ENCODE measurements at places on chromosomes 1 and 21. TPM values are rescaled to one million over a fixed set of nuclear protein-coding genes. Genes with fewer than 3 reads are reported as not detected.
A peak's percentile ranks its signal among the peaks of the same experiment; 100 is the strongest.

FAM151A gene
- total RNA-seq = not detected

KRTAP19-1 gene
- total RNA-seq = not detected

AMPD1 gene
- not detected for total RNA-seq

NBPF26 gene
- 11.7 TPM for total RNA-seq

HSD3B2 gene
- total RNA-seq = not detected

CCDC28B gene
- total RNA-seq = 15.3 TPM

ATP8B2 gene
- total RNA-seq = 112 TPM

BARHL2 gene
- not detected for total RNA-seq

GCSAML gene
- not detected for total RNA-seq

DRAXIN gene
- 0.11 TPM for total RNA-seq

HSF2BP gene
- total RNA-seq = 0.53 TPM

CDKN2C gene
- 21.8 TPM for total RNA-seq

MAGI3 gene
- total RNA-seq = 15.1 TPM

DIO1 gene
- not detected for total RNA-seq

GBP5 gene
- 0.20 TPM for total RNA-seq

RHBDL2 gene
- 0.33 TPM for total RNA-seq

STUM gene
- total RNA-seq = not detected

ACTN2 gene
- total RNA-seq = 1.5 TPM

GUCA2B gene
- total RNA-seq = not detected

DNA sequence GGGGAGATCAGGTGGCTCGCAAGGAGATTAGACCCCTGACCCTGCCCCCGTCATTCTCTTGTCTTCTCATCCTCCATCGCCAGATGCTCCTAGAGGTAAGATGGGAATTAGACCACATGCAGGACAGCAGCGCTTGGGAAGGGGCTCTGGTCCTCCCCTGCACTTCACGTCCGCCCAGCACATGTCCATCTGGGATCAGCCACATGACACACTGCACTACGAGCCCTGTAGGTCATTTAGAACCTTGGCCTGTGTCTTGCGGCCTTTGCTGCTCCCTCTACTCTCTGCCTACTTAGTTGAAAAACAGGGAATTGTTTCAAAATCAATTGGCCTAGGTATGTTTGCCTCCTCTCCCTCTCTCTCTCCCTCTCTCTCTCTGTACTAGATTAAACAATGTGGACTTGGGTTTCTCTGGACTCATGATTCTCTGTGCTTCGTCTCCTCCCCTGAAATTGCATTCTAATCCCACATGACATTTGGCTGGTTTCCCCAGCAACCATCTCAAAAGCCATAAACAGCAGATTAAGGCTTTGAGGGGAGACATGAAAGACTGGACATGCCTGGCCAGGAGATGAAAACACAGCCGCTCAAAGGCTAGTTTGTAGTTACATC lies 3.8 kb upstream of the NCMAP start:
- no peak for DNase-seq

- peak; percentile 30 for DNase-seq
Observed at GRCh38 chr1:208107425-208108212, 136.6 kb downstream of the PLXNA2 start.

- no peak for DNase-seq
Observed at GRCh38 chr1:225460737-225461532, 33.1 kb upstream of the LBR start.

DNA sequence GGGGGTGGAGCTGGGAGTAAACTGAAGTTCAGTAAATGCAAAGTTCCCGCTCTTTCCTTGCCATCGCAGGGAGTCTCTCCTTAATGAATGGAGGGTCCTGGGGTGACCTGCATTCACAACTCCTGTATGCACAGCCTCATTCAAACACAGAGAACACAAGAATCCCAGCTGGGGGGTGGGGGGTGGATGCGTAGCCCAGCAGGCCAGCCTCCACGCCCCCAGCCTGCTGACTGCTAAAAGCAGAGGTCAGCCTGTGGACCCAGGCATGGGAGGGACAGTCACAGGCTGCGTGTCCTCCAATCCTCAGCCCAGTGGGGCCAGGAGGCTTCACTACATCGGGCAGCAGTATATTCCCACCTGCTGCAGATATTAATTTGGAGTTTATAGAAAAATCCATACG lies 263.1 kb downstream of the GRIK3 start:
- no peak for DNase-seq

GRCh38 chr1:183466781-183467180 lies 5.5 kb upstream of the SMG7 start:
- no peak for DNase-seq

GRCh38 chr1:101325144-101325543 lies 88.3 kb downstream of the S1PR1 start:
- no peak for DNase-seq

GRCh38 chr1:147897789-147898188 lies 4.8 kb upstream of the GJA8 start:
- DNase-seq = no peak

DNA sequence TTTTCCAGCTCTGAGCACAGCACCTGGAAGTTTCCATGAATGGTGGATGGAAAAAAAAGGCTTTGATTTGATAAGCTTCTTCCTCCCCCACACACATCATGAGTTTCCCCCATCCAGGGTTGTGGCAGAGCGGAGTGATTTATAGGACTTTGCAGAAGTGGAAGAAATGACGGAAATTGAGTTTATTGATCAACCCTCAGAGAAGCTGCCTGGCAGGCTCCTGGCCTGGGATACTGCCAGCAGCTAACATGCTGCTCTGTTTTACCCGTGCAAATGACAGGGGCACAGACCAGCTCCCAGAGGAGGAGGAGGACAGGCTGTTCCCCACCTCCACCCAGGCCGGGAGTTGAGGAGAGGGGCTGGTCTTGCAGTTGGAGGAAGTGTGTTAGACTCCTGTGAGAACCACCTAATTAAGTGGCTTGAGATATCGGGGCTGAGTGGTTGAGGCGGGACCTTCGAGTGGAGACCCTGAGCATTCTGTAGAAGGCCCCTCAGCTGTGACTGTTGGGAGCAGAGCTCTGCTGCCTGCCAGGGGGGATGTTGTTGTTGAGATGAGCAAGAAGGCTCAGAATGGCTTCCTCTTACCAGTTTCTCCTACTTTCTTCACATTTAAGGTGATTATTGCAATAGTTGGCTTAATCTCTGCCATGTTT lies 21.8 kb downstream of the ADORA1 start:
- DNase-seq = no peak

GRCh38 chr1:48793863-48794262 lies 17.2 kb upstream of the BEND5 start:
- DNase-seq = no peak

- DNase-seq = no peak
Observed at GRCh38 chr1:29196863-29197589, 15.3 kb upstream of the SRSF4 start.

DNA sequence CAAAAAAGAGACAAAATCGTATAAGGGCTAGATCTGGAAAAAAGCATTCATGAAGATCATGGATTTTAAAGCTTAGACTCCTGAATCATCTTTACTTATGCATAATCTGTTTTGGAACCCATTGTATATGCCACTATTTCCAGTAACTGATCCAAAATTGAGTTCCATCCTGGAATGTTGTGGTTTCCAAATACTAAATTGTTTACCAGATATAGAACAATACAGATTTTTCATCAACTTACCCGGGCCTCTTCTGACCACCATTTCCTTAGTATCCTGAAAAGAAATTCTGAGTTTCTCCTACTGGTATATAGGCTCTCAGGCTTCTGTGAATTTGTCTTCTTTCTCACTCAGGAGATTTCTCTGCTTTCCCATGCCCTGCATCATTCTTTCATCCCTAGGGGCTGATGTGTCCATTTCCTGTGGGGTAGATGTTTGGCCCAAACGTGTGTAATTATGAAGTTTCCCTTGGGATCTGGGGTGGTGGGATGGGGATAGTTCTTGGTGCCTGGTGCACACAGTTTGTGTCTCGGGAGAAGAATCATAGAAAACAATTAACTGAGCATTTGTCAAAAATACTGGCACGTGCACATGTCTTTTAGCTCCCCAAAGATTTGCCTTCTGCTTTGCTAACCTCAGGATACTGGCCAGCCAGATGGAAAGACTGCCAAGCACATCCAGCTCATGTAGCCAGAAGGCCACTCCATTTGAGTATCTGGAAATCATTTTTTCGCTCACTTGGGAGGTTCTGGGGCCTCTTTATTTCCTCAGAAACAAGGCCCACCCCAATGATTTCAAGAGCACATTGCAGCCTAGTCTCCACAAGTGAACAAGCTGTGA lies 127.8 kb downstream of the NTMT2 start:
- no peak for DNase-seq

GRCh38 chr21:35099310-35099709 lies 50.2 kb upstream of the RUNX1 start:
- DNase-seq = no peak

GRCh38 chr1:244296447-244296846 lies 155.3 kb downstream of the ADSS2 start:
- DNase-seq = no peak

- no peak for DNase-seq
Observed at GRCh38 chr1:157893686-157894085, 52.1 kb upstream of the CD5L start.

GRCh38 chr1:24892188-24893153 lies 37.6 kb downstream of the RUNX3 start:
- DNase-seq = no peak

- no peak for DNase-seq
Observed at GRCh38 chr21:46180778-46181391, 3.4 kb downstream of the SPATC1L start.

- DNase-seq = no peak
Observed at GRCh38 chr1:27342778-27343638, 1.2 kb downstream of the SYTL1 start.

DNA sequence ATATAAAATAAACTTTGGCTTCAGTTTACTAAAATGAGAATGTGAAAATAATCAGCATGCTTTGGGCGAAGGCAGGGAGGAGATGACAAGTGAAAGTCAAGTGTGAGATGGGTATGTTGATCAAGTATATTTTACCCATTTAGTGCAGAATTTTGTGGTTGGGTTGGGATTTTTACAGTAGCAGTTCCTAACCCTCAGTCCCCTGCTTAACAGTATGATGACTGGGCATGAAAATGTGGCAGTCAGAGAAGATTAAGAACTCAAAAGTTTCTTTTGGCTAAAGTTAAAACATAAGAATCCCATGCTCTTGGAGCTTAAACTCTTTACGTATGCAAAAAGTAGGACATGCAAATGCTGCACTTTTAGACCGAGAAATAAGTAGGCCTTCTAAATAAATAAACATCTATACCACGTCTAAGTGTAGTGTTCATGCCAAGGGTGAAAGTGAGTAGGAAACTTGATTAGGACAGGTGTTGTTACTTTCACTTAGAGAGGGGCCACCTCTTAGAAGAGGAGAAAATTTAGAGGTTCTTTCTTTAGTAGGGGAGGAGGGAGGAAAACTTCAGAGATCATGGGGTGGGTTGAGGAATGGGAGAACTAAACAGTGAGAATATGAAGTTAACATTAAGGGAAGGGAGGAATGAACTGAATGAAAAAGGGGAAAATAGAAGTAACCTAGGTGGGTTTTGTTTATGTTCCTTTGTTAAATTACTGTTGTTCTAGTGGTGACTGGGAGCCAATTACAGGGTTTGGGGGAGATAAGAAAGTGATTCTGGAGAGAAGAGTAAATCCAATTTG lies 127.8 kb downstream of the OSBPL9 start:
- DNase-seq = no peak

DNA sequence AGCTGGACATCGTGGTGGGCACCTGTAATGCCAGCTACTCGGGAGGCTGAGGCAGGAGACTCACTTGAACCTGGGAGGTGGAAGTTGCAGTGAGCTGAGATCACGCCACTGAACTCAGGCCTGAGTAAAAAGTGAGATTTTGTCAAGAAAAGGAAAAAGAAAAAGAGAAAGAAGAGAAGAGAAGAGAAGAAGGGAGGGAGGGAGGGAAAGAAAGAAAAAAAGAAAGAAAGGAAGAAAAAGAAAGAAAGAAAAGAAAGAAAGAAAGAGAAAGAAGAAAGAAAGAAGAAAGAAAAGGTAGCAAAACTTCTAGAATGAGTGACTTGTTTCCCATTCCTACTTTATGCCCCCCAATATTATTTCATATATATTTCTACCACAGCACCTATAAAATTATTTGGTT lies 98.8 kb downstream of the UBE2U start:
- DNase-seq = no peak

DNA sequence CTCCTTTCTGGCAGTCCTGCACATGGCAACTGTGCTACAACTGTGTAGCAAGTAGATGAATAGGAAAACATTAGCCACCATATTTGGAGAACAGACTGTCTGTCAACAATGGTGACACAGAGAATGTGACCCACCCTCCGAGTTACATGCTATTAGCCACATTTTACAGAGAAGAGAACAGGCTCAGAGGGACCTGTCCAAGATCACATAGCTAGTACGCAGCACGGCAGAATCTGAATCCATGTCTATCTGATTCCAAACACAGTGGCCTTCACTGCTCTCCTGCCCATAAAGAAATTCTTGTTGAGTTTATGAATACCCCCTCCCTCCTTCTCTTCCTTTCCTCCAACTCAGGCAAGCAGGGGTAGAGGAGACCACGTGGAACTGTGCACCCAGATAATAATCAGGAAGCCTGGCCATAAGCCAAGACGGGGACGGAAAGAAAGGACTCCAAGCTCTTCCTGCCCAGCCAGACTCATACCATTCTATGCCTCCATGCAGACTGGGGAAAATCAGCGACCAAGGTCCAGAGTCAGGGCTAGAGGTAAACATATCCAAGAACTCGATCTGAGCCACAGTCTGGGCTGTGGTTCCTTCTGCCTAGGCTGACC lies 78.8 kb downstream of the TRABD2B start:
- DNase-seq = no peak

GRCh38 chr21:14742119-14742518 lies 196.0 kb upstream of the SAMSN1 start:
- DNase-seq = no peak

DNA sequence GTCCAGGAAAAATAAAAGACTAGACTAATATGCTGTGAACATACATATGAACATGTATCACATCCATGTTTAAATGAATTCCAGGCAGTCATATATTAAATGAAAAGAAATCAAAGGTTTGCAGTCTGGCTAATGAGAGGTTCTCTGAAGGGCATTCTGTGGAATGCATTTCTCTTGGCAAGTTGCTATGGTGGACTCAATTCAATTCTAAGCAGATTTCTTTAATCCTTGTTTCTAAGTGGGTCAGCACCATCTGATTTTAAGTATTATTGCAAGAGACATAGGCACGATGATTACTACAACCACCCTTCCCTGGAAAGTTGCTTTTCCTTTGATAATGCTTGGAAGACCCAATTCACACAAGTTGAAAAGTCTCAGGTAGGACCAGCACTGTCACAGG lies 23.9 kb upstream of the ABCA4 start:
- DNase-seq = no peak

DNA sequence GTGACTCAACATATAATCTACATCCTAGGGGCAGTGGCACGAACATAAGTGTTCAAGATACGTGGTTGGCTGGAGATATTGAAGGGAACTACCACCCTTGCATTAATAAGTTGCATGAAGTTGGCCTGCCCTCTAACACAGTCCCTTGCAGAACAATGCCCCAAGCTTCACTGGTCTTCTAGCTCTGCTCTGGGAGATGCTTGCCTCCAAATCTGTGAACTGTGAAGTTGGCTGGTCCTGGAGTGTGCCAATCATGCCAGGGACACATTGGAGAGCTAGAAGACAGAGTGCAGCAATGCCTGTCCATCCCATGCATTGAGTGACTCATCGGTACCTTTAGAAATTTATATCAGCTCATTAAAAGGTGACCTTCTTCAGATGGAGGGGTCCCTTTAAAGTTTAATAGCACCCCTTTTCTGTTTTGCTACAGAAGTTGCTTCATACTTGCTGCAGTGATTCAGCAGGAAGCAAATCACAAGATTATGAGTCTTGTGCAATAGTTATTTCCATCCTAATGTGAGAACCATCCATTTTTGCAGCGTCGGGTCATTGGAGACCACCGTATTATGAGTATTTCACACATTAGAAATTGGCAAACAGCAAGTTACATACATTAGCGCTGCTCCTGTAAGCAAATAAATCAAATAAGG lies 55.2 kb upstream of the KAZN start:
- DNase-seq = no peak

GRCh38 chr21:37711286-37711829 lies 204.9 kb downstream of the KCNJ6 start:
- DNase-seq = no peak

All from pulmonary artery endothelial cell (primary cell).